ENCODE measurements at places on chromosomes 2 and 18.

- no peak for DNase-seq
Observed at GRCh38 chr2:187224989-187225388, 223.1 kb downstream of the CALCRL start.

- DNase-seq = no peak
Observed at GRCh38 chr2:121350402-121350775, 65.4 kb upstream of the TFCP2L1 start.

GRCh38 chr18:22186484-22186971 is 17.1 kb downstream of the GATA6 start:
- DNase-seq = peak; percentile 24

- no peak for DNase-seq
Observed at GRCh38 chr2:156229724-156230362, 102.7 kb downstream of the NR4A2 start.

- no peak for DNase-seq
Observed at GRCh38 chr2:80244905-80245584, 59.5 kb downstream of the LRRTM1 start.

All from HS-27A (cell line).